ENCODE measurements at places on chromosomes 11 and 22.

GRCh38 chr22:24576778-24577177 lies 16.1 kb downstream of the LRRC75B start:
- DNase-seq, result peak; percentile 40

- DNase-seq, result no peak
These were observed at the start of gene SEC14L3 for GRCh38 chr22:30471616-30472318. Gene SEC14L3, minus strand, starts transcription at chr22:30472017. Its CDS starts 59 bp downstream, at chr22:30471958.

- no peak for DNase-seq
These were observed 728.3 kb downstream of the METTL15 start for GRCh38 chr11:28836285-28837081.

DNA sequence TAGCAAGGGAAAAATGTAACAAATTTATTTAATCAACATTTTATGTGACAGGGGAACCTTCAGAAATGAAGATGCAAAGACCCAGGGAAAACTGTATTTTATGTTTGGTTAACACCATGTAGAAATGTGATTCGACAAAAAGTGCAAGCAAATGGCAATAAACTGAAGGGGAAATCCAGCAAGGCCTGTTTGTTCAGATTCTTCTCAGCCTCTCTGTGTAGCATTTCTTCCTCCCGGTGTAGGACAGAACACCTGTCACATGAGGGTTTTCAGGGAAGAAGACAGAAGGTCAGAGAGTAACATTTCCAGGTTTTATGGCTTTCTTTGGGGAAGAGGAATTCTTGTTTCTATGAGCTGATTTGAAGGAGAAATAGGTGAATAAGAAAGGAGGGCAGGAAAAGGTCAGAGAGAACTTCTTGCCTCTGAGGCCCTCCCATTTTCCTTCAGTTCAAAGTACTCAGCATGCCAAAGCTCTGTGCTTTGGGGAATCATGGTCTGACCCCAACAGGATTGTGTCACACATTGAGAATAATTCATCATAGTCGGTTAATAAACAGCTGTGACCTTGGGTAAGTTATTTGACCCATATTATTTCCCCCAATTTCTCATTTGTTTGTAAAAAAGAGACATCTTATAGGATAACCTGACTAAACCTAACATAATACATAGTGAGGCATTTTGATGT lies 45.5 kb upstream of the ME3 start:
- DNase-seq, result no peak

DNA sequence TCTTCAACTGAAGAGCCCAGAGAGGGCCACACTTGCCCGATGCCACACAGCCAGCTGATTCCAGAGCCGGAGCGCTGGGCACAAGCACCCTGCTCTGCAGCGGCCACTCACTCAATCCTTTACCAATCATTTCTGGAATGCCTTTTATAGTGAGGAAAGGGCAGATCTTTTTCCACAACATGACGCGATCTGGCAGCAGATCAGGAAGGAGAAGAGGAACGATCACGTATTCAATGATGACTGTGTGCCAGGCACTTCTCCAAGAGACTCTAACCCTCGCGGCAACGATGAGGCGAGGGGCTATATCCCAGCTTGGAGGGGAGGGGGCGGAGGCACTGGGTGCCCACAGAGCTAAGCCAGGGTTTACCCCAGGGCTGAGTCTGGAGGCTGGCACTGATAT lies 56.3 kb upstream of the TCF20 start:
- DNase-seq, result no peak

- no peak for DNase-seq
These were observed 103.0 kb downstream of the PLEKHA7 start for GRCh38 chr11:16911186-16911585.

DNA sequence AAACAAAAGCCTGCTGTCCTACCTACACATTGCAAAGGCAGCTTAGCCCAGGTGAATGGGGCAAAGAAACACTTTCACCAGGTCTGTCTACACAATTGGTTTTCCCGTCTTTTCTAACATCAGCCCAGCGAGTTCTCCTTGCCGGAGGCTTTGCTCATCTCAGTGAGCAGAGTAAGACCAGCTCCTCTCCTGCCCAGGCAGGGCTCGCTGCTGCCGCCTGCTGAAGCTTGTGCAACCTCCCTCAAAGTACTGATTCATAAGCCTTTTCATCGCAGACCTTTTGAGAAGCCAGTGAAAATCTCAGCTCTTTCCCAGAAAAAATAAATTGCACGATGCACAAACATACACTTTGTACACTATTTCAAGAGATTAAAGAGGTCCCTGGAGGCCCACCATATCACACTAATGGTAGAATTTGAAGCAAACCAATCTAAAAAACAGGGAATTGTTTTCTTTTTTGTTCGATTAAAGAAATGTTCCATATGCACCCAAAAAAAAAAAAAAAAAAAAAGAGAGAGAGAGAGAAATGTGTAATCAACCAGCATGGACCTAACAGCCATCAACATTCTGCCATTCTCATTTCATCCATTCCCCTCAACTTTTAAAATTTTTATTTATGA lies 328.1 kb upstream of the MPPED2 start:
- peak; percentile 64 for DNase-seq

GRCh38 chr22:41123151-41123550 lies 30.8 kb downstream of the EP300 start:
- no peak for DNase-seq

GRCh38 chr11:124445646-124446150 lies at the start of gene OR8B8:
Gene OR8B8, minus strand, starts transcription at chr11:124445696. Its CDS starts 4,611 bp downstream, at chr11:124441085.
- no peak for DNase-seq

DNA sequence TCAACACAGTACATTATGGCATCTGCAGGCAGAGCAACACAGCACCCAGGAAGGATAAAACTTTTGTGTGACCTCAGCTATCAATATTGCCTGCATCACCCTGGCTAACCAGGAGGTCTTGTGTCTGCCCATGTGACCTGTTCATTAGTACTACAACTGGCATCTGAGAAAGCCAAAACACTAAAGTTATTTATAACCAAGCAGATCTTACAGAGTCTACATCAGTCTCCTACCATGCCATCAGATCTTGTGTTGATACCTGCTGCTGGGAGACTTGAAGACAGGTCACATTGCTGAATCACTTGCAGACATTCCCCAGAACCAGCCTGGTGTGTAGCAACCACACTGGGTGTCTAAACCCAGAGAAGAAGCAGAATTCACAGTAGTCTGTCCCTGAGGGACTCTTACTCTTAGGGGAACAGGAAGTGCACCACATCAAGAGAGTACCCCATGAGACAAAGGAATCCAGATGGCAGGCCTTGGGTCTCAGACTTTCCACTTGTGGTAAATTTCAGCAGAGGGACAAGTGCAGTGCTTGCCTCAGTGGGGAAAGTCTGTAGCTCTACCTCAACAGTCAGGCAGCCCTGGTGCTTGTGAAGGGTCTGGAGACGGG lies 7.0 kb downstream of the OR9G1 start:
- DNase-seq, result no peak

DNA sequence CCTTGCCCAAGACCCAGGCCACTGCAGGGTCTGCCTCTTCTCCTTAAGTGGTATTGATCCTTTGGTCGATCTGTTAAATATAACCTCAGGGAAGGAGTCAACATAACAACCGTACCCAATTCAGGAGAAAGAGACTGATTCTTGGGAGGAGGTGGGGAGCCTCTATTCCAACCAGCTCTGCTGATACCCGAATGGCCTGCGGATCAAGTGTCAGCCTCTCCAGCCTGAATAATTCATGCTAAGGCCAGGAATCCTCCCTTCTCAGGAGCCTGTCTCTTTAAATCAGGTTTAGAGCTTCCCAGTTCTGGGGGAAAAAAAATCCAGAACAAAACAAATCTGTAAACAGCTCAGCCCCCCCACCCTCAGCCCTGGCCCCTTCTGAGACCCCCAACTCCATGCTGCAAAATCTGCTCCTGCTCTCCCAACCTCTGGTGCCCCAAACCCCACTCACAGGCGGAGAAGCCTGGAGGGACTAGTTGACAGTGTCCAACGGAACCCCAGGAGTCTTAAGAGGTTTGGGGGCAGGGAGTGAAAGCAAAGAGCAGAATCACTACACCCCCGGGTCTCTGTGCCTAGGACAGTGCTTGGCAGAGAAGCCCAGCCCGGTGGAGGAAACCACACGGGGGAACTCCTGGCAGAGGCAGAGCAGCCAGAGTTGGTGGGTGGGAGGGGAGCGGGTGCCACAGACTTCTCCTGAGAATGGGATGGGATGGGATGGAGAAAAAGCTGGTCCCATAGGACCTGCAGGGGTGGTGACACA lies 863 bp upstream of the TPBGL start:
- DNase-seq, result no peak

- no peak for DNase-seq
These were observed 40.6 kb downstream of the RSF1 start for GRCh38 chr11:77779935-77780334.

DNA sequence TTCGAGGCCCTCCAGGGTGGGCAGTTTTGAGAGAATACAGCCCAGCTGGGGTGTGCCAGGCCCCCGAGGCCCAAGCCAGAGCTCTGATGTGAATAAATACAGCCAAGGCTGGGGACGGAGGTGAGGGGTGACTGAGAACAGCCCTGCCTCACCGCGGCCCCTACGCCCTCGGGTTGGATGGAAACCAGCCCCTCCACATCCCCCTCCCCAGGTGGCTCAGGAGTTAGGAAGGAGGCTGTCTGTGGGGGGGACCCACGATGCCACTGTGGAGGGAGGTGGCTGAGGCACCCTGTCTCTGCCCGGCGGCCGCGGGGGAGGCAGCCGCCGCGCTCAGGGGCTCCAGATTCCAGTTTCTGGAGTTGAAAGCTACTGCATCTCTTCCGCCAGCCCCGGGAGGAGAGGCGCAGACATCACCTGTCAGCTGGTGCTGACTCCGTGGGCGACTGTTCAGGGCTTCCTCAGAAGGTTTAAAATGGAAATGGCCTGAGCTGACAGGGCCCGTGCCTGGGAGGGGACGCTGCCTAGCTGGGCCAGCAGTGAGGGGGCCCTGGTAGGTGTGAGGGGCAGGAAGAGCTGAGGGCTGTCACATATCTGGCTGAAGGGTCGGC lies 1.4 kb downstream of the FLRT1 start:
- DNase-seq, result no peak

DNA sequence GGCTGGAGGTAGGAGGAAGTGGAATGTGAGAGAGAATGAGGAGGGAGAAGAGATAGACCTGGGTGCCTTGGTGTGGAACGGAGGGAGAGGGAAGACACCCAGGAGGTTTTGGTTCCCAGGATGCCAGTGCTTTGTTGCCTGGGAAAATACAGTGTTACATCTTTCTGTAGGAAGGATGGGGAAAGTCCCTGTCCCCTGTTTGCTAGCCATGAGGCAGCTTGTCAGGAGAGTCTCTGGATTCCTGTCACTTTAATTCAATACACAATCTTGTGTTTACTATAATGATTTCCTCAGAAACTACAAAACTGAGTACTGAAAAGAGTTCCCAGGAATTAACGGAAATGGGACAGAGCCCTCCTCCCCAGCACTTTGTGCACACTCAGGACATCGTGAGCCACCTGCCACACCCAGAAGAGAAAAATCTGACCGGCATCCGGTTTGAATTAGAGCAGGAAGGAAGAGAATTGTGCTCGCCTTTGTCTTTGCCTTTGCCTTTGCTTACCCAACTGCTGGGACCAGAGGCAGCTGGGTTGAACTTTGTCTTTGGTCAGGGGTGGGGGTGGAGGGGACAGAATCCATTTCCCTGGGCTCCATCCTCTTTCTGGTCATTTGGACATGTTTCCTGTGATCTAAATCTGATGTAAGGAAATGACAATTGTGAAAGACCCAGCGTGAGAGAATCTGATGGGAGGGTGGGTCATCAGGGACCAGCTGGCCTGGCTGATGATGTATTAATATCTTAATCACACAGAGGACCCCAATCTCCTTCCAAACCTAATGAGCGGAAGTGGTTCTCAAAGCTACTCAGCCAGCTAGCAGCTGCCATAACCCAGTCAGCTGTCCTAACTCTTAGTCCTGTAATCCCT lies 1.3 kb upstream of the LIMK2 start:
- peak; percentile 92 for DNase-seq
